Stimulated activated CD4-positive, alpha-beta T cell treated with anti-CD3 and anti-CD28 coated beads, TNF-alpha, amount 100 ng/mL, for 48 hours (primary cell): ENCODE measurements at places on chromosomes 7 and 10.

DNA sequence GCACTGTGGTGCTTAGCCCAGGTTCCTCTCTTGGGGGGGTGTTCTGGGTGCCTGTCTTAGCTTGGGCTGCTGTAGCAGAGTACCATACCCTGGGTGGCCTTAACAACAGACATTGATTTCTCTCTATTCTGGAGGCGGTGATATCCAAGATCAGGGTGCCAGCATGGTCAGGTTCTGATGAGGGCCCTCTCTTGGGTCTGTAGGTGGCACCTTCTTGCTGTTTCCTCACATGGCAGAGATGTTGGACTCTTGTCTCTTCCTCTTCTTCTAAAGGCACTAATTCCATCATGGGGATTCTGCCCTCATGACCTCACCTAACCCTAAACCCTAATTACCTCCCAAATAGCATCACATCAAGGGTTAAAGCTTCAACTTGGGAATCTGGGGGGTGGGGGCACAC, 19.9 kb upstream of the CRHR2 start:
- no peak for DNase-seq

GRCh38 chr7:50685135-50686065, 97.3 kb downstream of the GRB10 start:
- no peak for DNase-seq

DNA sequence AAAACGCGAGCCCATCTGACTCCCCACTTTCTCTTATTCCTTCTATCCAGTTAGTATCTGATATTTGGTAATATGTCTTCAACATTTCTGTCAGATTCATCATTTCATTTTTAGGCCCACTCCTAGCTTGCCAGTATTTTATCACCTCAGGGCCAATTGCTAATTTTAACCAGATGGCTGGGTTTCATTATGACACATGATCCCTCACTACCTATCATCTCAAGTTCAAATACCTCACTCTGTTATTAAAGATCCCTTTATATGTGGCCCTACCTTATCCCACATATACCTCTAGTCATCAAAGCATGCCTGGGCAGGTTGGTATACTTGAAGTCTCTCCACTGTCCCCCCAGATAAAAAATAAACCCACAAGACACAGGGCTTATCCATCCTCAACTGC, 104.9 kb downstream of the RNLS start:
- DNase-seq = no peak

DNA sequence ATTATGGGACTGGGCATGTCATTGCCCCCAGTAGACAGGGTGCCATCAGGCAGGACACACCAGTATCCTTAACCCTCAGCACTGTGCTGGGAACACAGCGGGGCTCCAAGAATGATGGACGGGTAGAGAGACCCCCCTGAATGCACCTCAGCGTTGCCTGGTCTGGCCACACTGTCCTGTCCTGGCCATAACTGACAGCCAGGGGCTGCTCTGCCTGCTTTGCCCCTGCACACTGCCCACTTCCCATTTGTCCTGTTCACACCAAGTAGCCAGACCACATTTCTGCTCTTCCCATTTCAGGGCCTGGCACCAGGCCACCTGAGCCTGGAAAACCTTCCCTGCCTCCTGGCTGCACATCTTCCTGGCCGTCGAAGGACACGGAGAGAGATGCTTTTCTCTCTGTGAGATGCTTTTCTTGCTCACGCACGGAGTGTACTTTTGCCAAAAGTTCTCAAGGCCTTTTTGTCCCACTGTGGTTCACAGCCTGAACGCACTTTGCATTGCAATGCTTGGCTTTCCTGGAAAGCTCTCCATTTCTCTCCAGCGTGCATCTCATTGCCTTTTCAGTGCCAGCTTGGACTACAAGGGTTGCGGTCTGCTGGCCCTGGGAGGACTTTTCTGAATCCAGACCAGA, 131.0 kb upstream of the EEPD1 start:
- DNase-seq = no peak

GRCh38 chr10:45001381-45002148, 842 bp downstream of the ZNF22 start:
- DNase-seq = peak; percentile 34

DNA sequence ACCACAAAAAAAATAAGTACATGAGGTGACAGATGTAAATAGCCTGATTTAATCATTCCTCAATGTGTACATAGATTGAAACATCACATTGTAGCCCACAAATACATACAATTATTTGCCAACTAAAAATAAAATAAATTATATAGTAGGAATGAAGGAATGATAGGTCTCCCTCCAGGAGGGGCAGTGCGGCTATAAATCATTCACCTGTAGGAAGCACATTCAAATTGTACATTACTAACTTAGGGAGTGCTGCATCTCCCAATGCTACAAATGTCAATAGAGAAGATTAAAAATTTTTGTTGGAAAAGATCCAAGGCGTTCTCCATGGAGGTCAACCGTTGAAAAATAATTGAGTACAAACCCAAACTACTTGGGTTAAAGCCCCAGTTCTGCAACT, 4.2 kb downstream of the KBTBD2 start:
- no peak for DNase-seq

- DNase-seq = no peak
Measured at GRCh38 chr7:141700296-141700847, 1.6 kb downstream of the DENND11 start.

DNA sequence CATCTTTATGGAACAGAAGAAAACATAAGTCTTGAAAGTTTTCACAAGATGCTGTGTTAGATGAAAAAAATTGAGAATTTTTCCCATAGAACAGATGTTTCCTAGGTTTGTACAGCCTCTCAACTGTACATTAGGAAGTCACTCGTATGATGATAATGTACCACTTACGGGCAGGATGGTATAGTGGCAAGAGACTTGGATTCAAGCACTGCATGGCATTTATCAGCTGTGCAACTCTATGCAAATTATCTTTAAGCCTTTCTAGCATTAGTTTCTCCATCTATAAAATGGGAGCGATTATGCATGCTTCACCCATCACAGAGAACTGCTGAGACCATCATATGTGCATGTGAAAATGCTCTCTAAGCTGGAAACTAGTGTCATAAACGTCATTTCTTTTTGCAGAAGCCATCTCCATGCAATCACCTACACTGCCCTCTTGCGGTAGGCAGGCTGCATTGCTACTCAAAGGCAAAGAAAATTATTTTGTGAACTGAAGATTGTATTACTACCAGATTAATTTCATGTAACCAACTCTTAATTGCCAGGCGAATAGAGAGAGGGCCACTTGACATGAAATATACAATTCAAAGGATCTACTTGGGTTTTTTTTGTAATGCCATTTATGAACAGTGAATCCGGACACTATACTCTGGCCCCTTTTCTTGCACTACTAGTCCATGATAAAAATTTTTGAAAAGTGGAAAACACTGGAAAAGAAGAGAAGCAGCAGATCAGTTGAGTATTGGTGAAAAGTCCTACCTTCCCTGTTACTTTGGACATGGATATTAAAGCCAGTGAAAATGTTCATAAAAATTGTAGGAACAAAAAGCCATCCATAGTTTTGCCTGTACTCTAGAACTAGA, 102.3 kb downstream of the JAZF1 start:
- DNase-seq = peak; percentile 26

DNA sequence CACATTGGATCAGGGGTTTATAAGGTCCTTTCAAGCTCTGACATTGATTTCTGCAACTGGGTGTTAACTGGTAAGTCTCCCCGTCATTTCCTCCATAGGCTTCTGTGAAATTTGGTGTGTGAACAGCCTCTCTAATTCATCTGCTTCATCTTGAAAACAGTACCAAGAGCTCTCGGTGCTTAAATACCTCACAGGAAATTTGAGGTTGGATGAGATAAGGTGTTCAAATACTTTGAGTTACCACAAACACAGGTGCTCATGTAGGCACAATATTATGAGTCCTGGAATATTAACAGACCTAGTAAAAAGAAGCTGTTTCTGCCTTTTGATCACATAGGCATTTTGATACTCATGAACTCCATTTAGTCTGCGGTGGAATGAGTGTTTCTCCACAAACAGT, 85.2 kb downstream of the RTKN2 start:
- DNase-seq = no peak

DNA sequence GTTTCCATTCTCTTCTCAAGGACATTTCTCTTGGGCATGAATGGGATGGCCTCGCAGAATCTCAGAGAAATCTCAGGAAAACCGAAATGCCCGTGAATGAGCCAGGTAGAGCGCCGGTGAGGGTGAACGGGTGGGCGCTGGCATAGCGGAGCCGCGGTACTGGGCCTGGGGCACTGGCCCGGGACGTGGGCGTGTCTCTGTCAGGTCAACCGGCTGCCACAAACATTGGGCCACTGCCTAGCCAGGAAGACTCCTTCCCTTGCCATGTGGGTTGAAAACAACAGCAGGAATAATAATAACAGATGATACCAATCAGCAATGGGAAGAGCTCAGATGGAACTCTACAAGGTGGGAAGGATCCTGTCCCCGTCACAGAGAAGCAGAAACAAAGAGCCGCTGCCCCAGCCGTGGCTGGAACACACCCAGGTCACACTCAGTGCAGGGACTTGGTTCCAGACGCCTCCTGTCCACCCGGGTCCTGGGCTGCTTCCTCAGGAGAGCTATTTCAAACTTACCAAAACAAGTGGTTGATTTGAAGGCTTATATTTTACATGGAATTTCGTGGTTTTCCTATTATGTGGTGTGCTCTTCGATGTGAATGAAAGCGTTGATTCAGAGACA, 51.1 kb upstream of the EBF3 start:
- DNase-seq = no peak

DNA sequence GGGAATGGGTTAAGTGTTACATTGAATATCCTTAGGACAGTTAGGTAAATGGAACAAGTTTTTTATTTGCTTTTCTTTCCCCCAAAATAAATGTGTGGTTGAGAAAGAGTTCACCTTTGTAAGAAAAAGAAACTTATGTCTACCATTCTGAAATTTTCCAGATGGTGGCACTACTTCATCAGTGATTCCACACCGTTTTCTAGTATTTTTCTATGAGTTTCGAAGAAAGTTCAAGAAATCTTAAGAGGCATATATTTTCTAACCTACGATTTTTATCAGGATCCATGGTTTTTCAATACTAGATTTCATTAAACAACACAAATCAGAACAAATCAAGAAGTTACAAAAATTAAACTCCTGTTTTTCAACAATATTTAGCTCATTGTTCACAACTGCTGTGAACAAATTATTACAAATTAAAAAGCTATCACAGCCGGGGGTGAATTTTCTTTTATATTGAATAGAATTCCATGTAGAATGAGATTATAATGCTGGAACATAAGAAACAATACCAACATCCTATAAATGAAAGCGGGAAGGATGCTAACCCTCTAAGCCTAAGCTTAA, 163.1 kb upstream of the NPVF start:
- DNase-seq = no peak

DNA sequence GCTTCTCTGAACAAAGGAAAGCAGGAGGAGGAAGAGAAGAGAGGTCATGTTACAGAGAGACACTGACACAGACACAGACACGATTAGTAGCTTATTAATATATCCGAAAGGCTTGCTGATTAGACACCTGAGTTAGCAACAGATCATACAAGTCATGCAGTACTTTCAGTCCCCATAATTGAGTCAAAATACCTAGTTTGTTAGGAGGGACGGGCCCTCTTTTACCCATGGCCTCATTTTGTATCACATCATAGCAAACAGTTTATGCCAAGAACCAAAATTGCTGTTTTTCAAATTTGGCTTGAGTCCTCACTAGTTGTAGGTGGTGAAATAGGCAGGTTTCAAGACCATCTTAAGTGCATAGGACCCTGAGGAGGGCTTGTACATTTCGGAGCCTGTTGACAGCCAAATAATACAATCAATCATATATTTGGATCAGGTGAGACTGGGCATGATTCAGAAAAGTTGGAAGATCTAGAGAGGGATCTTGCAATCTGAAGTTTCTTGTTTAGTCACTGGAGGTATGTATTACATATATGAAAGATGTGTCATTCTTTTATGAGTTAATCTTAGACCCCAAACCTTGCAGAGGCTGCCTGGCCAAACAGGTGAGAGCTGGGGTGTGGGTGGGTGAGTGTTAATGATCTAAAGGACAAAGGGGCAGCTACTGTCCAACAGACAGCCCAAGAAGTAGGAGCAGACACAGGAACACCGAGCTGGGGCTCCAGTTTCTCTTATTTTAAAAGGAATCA, 65.4 kb downstream of the PRPF18 start:
- no peak for DNase-seq

- no peak for DNase-seq
Measured at GRCh38 chr10:89639326-89639725, 5.7 kb downstream of the PANK1 start.

DNA sequence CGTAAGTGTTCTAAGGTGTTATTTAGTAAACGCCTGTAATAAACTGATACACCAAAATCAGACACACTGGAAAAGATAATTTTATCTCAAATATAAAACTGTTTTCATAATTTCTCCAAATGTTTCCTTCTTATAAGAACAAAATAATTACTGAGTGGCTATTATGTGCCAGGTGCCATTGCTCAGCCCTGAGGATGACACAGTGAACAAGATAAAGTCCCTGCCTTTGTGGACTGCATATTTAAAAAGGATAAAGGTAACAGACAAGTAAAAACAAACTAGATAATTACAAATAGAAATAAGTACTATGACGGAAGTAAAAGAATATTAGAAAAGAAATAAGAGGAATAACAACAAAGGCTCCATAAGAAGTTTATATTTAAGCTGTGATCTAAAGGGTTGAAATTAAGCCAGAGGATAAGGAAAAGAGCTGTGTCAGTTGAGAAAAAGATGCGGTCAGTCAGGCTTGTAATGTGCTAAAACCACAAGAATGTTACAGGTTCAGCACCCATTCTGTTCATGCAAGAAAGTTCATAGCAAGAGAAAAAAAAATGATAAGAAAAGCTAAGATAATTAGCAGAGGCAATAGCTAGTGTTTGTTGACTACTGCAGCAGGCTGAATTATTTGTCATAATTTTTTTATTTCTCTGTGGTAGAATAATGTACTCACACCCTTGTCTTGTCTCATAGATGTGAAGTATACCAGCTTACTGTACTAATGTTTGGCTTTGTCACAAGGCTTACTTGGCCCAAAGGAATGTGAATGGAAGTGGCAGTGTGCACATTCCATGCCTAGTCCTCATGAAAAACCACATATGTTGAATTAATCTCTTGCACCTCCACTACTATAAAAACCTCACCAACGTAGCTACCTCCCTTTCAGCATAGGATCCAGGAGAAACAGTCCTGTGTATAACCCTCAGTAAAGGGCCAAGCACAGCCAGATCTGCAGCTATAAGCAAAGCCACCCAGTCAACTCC, 75.1 kb downstream of the CRPPA start:
- no peak for DNase-seq

DNA sequence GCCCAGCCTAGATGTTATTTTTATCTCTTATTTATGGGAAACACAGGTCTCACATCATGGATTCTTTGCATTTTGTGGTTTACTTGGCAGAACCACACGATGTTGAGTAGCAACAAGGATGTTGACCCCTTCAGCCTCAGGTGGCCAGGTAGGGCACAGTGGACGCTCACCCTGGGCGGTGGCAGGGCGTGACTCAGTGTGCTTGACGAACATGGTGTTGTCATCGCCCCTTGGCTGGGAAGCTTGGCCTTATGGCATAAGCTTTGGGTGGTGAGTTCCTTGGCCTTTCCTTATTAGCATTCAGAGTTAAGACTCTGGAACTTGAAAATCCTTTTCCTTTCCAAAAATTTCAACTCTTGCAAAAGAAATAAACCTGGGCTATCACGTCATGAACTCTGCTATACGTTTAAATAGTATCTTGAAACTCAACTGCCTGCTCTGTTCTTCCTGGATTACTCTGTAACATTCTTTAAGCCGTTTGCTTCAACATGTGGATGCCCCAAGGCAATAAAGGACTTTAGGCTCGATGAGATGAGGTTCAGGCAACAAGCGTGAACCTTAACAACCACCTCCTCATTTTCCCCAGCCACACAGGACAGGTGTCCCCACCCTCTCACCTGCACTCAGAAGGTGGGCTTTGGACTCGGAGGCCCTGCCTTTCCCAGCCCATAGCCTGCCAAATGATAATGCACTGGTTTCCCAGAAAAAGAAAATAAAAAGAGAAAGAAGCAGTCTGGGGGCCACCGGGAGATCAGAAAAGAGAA, 22.5 kb upstream of the ECHDC3 start:
- DNase-seq = no peak
